Adipocyte (in vitro differentiated cells): ENCODE measurements at places on chromosomes 1 and 21.

DNA sequence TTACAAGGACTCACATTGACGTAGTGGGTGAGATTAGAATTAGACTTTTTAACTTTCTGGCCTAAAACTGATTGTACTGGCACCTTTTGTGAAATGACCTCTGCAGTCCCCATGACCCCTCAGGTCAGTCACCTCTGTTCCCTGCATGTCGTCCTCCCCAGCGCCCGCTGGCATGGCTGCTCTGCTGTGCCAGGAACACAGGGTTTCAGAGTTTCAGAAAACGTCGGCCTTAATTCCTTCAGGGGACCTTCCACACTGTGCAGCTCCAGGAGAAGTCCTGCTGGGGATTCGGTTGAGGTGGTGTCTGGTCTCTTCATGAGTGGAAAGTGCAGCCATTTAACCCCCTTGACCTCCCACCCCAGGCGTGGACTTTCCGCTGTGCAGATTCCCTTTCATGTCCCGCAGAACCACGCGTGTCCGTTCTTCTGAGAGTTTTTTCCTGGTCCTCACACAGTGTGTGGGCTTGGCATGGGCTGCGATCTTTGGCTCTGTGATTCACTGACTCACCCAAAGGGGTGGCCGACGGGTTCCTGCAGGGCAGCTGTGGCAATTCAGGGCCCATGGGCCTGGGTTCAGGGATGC is 158.4 kb upstream of the COL6A1 start:
- DNase-seq, result no peak

DNA sequence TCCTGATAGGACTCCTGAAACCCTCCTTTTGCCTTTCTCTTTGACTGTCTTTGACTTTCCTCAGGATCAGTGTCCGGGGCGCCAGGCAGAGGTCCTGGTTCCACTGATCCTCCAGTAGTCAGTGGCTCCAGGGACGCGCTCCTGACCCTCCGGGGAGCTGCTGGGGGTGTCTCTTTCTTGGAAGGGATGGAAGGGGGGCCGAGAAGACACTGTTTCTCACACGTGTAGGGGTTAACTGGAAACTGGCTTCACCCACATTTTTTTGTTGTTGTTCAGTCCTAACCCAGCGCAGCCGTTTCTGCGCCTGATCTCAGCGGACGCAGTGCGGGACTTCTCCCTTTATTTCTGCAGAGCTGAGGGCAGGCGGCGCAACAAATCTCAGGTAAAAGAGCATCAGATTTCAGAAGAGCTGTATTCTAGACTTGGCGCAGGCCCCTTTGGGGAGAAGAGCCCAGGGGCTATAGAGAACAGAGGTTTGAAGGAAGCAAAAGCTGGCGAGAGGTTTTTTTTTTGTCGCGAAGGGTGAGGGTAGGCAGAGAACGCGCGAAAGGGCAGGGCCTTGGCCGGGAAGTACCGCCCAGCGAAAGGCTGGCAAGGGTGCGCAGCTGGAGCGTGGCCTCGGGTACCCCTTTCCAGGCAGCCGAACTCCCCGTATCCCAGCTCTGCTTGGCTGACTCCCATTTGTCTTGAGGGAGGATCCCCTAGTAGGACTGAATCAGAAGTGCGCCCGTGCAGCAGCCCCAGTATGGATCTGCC is 4.3 kb upstream of the LHX9 start:
- DNase-seq, result no peak

DNA sequence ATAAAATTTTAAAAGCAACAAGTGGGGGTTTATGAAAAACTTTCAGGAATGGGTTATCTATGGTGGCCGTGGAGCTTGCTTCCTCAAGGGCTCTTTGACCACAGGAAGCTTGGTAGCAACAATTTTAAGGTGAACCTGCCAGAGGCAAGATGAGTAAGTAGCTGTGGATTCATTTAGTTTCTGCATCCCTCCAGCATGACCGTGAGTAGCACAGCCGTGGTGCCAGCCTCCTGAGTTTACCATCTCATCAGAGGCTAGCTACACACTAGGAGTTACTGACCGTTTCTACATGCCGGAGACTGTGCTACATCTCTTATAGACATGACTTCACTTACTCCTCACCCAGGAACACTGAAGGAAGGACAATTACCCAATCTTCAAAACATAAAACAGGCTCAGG is 30.1 kb upstream of the PLEKHG5 start:
- DNase-seq, result peak; percentile 14

DNA sequence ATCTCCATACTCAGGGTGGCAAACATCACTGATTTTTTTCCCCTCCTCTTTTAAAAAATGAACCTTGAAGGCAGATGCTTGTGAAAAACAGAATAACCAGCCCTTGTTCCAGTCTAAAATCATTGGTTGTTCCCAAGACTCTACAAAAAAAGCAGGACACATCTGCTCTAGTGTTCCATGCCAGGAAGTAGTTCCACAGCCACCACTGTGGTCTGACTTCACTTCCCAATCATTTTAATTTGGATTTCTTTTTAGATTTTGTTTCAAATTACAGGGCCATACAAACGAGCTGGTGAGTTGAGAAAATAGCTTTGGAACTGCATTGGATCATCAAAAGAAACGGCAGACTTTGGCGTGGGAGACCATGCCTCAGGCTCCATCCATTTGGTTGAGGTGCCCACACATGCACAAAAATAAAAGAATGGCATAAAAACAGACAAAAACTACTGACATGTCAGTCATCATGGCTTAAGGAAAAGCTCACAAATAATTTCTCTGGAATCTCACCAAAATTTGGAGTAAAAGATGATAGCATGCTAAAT is 210.0 kb downstream of the GABPA start:
- no peak for DNase-seq

- DNase-seq, result no peak
These were observed 13.9 kb downstream of the CRYBG2 start for GRCh38 chr1:26340047-26340481.

GRCh38 chr1:202004711-202005110 is 5.7 kb upstream of the ELF3 start:
- DNase-seq, result no peak

- peak; percentile 10 for DNase-seq
These were observed 57.0 kb downstream of the SASS6 start for GRCh38 chr1:100075773-100076172.

- DNase-seq, result no peak
These were observed 46.4 kb upstream of the DNAH14 start for GRCh38 chr1:224883091-224883490.

DNA sequence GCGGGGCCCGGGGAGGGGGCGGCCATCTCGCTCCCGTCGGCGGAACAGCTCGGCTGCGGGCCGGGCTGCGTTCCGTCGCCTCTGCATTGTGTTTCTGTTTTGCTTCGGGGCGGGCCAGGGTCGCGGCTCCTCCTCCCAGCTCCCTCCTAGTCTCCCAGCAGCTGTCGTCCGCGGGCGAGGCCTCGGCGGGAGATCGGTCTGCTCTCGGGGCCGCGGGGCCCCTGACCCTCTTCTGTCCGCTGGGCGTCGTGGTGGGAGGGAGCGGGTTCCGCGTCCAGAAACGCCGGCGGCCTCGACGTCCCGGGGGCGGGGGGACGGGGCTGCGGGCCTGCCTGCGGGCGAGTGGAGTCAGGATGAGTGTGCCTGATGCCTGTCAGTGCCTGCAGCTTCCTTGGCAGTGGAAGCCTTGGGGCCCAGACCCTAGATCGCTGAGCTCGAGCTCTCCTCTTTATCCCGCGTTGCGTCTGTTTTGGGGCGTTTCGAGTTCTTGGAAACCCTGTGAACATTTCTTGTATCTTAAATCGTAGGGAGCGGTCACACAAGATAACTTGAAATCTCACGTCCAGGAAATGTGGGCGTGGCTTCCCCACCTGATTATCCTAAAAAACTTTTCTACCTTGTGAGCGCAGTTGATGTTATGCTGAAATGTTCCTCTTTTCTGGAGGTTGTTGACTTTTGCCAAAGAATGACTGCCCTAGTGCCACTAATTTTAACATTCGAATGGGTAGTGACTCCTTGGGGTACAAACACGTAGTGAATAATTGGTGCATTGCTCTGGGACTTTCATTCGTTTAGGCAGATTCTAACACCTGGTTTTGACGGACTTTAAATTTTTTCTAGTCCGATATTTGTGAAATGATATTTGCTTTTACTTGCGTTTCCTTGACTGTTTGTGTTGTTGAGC is 676 bp downstream of the MORC3 start:
- peak; percentile 85 for DNase-seq

DNA sequence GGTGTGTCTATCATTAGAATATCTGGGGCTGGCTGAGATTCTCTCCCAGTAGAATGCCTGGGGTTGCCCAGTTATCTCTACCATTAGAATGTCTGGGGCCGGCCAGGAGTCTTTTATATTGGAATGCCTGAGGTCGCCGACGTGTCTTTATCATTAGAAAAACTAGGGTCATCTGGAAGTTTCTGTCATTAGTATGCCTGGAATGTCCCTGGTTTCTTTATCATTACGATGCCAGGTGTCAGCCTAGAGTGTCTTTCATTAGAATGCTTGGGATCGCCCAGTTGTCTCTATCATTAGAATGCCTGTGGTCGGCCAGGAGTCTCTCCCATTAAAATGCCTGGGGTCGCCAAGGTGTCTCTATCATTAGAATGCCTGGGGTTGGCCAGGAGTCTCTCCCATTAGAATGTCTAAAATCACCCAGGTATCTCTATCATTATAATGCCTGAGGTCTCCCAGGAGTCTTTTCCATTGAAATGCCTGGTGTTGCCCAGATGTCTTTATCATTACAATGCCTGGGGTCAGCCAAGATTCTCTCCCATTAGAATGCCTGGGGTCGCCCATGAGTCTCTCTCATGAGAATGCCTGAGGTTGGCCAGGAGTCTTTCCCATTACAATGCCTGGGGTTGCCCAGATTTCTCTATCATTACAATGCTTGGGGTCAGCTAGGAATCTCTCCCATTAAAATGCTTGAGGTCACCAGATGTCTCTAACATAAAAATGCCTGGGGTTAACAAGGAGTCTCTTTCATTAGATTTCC is 53.2 kb downstream of the RNF187 start:
- no peak for DNase-seq

DNA sequence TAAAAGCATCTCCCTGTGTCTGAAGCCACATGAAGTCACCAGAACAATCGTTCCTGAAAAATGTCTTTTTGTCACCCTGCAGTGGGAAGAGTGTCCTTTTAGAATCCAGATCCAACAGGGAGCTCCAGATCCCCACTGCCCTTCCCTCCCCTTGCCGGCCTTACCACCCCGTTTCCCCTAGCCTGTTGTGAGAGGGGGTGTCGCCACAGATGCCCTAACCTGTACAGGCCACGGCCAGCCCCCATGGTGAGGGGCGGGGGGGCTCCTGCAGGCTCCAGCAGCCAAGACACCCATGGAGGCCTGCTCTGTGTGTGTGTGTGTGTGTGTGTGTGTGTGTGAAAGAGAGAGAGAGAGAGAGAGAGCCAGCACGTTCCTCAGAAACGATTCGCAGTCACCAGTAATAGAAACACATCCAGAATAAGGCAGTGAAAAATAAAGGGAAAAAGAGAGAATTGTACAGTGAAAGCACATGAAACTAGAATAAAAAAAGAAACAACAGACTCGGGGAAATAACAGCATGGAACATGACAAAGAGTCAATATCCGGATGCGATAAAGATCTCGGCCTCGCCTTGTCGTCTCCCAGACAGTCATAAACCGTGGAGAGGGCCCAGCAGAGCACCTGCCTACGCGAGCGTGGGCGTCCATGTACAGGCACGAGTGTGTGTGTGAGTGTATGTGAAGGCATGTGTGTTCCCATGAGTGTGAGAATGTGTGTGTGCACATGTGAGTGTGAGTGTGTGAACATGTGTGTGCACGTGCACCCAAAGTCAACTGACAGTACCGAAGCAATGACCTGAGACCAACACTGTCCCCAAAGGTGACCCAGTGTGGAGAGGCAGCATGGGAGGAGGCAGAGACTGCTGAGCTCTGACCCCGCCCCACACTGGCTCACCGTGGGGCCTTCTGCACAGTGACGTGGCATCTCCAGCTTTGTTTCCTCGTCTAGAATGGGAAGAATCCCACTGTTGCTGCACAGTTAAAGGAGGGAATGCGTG is 303.8 kb downstream of the NPHP4 start:
- DNase-seq, result no peak

- no peak for DNase-seq
These were observed 85.6 kb downstream of the HMCN1 start for GRCh38 chr1:185819798-185820197.

- DNase-seq, result no peak
These were observed 89.3 kb downstream of the ITPKB start for GRCh38 chr1:226649780-226650179.

DNA sequence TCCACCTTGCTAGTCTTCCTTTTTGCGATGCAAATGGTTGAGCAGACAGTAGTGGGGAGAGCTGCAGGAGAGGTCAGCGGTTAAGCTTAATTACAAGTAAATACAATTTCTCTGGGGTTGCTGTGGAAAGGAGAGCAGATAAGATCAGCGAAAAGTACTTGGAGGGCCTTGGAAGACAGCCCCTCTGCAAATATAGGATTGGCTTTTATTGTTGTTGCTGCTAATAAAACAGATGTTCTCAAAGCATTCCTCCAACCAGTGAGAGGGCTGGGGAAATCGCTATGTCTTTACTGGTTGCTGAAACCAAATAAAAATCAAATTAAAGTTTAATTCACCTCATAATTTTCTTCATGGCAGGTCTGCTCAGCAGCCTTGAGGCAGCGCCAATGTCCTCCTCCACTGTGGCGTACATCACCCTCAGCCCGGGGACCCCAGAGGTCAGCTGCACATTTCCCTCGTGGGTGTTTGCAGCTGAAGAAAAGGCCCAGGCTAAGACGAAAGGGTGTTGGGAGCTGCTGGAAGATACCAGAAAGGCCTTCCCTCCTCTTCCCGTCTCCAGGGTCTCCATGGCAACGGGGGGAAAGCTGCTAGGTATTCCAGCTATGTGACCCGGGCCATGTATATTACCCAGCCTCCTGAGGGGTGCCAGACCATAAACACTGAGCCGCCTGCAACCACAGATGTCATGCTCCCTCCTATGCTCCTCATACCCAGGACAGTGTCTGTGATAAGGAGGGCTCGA is 54.6 kb upstream of the POU2F1 start:
- DNase-seq, result no peak

DNA sequence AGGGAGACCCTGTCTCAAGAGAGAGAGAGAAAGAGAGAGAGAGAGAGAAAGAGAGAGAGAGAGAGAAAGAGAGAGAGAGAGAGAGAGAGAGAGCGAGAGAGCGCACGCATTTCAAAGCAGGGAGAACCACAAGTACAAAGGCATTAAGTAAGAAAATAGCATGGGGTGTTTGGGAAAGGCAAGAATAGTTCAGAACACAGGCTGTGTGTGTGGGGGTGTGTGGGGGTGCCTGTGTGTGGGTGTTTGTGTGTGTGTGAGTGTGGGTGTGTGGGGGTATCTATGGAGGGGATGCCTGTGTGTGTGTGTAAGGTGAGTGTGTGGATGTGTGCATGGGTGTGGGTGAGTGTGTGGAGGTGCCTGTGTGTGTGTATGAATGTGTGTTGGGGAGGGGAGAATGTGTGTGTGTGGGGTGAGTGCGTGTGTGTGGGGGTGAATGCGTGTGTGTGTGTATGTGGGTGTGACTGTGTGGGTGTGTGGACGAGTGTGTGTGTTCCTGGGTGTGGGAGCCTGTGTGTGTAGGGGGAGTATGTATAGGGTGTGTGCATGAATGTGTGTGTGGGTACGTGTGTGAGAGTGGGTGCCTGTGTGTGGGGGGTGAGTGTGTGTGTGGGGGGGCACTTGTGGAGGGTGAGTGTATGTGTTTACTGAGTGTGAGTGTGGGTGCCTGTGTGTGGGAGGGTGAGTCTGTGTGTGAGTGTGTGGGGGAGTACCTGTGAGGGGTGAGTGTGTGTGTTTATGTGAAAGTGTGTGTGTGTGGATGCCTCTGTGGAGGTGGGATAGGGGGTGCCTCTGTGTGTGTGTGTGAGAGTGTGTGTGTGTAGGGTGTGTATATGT is 19.1 kb upstream of the HDAC1 start:
- no peak for DNase-seq
